CD4-positive, CD25-positive, alpha-beta regulatory T cell (primary cell): ENCODE measurements at places on chromosomes 7 and 10.

DNA sequence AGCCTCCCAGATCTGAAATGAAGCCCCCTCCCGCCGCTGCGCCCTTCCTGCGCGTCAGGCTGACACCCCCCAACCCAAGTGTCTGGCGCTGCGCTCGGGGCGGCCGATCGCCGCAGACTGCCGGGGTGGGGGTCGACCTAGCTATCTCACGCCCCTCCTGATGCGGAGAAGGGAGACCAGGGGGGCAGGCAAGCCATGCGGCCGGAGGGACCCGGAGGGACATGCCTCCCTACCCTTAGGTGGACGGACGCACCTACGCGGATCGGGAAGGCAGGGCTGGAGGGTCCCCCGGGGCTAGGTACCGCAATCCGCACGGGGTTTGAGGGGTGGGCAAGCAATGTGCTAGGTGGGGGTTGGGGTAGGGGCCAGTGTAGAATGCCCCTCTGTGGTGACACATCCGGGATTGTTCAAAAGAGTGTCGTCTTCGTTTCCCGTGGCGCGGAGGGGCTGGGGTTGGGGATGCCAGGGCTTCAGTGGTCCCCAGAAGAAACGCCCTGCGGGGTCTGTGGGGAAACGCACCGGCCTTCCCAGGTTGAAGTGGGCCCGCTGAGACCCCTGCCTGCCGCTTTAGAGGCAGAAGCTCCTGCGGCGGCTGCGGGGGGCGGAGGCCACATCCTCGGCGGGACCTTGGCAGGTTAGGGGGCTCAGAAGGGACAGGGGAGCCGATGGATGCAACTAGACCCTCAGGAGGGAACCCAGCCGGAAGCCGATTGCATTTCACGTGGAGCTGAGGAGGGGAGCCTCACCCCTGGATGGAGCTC is 913 bp downstream of the ADCYAP1R1 start:
- no peak for DNase-seq

DNA sequence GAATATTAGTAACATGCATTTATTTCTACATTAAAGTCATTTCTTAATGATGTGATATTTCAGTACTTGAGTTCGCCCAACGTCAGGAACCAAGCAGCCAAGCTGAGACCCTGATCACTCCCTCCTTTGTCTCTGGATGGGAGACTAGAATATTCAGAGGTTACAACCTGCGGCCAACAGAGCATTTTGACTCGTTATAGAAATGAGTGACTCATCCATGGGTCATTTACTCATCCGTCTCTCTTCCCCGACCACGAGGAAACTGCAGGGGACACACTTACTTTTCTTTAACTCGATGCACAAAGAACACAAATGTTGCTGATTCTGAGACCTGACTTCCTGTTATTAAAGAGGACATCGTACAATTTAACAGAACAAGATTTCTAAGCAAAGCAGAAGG is 343.3 kb downstream of the FRMD4A start:
- DNase-seq, result peak; percentile 44

GRCh38 chr10:128473396-128473795 is 347.2 kb upstream of the MKI67 start:
- no peak for DNase-seq

DNA sequence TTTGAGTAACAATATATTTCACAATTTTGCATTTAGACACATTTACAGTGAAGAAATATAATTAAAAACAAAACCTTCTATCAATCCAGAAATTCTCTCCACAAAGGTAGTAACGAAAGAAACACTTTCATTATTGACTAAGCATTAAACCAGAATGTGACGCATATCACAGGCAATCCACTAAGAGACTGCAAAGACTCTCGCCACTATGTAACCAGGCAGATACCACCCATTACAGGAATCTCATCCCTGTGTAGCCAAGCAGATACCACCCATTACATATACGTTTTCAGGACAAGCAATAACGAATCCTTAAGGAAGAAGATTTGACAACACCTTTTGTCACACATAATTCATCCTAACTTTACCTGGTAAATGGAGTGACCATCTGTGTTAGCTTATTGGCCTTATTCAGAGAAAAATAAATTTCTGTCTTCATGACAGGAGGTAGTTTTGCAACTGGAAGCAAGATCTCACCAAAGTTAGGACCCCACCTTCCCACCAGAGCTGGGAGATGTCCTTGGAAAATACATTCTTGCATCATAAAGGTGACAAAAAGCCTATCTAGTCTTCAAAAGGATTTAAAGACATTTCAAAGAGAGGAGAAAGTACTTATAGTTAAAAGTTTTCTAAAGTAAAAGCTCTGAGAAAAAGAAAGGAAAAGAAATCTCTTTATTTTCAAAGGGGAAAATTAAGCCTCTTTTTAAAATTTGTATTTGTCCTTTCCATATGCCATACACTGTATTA is 30.8 kb downstream of the LRRC17 start:
- DNase-seq, result no peak

GRCh38 chr7:106339513-106340246 is 54.9 kb upstream of the NAMPT start:
- DNase-seq, result no peak

GRCh38 chr7:102404005-102404861 is 8.1 kb downstream of the PRKRIP1 start:
- peak; percentile 67 for DNase-seq

DNA sequence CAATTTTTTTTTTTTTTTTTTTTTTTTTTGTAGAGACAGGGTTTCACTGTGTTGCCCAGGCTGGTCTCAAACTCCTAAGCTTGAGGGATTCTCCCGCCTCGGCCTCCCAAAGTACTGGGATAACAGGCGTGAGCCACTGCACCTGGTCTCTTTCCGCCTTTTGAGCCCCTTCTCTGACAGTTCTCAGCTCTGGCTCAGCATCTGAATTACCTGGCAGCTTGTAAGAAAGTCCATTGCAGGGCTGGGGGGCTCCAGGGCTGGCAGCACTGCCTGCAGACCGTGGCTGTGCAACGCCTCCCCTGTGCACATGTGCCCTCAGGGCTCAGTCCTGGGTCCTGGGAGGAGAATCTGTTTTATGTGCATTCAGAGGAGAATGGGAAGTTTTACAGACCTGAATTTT is 37.6 kb downstream of the VWA2 start:
- DNase-seq, result no peak

- no peak for DNase-seq
Observed at GRCh38 chr7:117362294-117362888, 39.5 kb upstream of the WNT2 start.

DNA sequence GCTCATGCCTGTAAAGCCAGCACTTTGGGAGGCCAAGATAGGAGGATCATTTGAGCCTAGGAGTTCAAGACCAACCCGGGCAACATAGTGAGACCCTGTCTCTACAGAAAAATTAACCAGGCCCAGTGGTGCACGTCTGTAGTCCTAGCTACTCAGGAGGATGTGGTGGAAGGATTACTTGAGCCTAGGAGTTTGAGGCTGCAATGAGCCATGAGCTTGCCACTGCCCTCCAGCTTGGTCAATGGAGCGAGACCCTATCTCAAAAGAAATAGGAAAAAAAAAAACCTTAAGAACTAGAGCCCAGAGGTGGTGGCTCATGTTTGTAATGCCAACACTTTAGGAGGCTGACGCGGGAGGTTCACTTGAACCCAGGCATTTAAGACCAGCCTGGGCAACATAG is 2.2 kb downstream of the STRA8 start:
- DNase-seq, result no peak

- no peak for DNase-seq
Observed at GRCh38 chr10:113316506-113316905, 236.3 kb upstream of the HABP2 start.

- no peak for DNase-seq
Observed at GRCh38 chr7:1421020-1421790, 38.1 kb downstream of the MICALL2 start.

DNA sequence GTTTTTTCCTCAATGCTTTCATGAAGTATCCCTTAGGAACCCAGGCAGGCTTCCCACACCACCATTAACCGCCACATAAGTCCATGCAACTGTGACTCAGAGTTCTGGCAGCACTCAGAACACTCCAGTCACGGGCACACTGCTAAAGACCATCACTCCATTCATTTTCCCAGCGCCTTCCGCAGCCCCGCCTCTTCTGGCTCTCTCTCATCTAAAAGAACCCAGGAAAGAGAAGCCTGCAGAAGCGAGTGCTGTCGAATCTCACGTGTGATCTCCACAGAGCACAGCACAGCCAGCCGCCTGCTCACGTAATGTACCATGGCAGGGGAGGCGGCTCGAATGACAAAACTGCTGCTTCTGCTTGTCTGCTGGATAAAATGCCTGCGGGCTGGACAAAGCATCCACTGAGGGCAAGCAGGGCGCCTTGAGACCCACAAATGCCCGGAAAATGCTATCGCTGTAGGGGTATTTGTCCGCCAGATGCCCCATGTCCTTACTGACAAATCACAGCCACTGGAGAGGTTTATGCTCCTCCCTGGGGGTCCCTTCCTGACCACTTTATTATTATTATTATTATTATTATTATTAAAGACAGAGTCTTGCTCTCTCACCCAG is 1.8 kb downstream of the PSMG3 start:
- DNase-seq, result no peak

DNA sequence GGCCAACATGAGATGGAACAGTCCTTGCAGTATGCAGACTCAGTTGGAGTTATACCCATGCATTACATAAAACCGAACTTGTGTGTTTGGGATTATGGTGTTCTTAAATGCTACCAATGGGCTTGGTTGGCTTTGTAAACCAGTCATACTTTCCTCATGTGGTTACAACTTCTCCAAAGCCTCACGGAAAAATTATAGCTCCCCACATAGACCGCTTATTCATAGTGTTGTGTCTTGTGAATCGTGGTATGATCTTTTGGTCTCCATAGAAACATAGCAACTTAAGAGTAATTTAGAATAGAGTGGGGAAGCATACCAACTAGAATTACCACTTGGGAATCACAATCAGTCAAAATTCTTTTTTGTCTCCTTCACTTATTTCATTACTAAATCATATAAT is 112.3 kb upstream of the FZD1 start:
- no peak for DNase-seq

DNA sequence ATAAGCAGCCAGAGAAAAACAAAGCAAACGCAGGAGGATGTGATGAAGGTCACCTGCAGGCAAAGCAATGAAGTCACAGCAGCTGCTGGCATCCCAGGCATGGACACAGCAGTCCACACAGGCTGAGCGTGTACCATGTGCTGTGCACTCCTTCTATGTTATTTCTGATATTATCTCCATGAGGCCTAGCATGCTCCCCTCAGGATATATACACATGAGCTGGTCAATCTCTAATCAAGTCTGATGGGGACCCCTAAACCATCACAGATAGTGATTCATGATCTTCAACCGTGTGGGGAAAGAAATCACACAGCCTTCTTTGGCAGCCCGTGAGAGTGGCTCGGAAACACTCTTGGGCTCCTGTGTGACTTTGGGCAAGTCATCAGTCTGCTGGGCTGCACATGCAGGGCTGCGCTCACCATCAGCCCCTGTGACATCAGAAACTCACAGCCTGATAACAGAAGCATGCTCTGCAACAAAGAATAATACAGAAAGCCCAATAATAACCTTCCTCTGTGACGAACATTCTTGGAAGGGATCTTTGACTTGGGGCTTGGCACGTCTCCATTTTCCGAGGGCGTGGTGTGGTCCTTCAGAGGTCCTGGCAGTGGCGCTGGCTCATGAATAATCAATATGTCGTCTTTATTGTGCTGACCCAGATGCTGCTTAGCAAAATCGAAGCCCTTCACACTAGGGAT is 83.0 kb upstream of the ATP6V0A4 start:
- no peak for DNase-seq

DNA sequence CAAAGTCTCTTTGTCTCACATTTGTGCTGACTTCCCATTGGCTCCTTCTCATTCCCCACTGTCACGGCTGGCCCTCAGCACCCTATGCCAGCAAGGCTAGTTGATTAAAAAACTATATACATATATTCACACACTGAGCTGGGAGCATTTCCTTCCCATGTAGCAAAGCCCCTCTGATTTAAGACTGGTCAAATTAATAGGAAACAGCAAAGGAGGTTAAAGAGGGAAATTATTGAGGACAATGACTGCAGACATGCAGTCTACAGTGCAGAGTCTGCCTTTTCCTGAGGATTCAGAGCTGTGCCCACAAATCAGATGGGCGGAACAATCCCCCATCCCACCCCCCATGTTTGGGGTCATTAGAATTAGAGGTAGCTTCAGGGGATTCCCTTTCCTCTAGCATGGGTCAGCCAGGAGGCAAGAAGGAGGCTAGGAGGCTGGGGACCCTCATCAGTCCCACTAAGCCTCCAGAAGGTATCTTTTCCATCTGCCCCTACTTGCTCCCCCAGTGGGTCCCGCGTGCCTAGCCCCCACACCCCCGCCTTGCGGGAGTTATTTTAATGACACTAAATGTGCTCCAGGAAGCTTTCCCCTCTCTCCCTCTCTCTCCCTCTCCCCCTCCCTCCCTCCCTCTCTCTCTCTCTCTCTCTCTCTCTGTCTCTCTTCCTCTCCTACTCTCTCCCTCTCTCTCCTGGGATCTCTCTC is 9.8 kb upstream of the DLX6 start:
- no peak for DNase-seq
